ENCODE measurements at places on chromosomes 6 and 20.

GRCh38 chr20:14295238-14295637, 42.2 kb downstream of the FLRT3 start:
- DNase-seq = no peak

GRCh38 chr6:26044140-26045064, 42.8 kb upstream of the HFE start:
- DNase-seq = no peak

DNA sequence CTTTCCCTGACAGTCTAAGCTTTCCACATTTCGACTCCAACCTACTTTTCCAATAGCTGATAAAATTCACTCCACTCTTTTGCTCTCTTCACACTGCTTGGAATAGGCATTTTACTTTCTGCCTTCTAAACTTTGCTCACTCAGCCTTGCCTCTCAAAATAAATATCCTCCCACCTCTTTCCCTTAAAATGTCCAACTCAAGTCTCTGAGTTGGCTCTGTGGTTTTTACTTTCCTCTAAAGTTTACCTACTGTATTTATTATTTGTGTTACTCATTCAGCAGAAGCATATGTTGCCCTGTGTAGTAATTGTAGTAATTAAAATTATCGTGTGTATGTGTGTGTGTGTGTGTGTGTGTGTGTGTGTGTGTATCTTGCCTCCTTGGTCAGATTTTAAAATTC, 20.0 kb upstream of the CDYL start:
- no peak for DNase-seq

DNA sequence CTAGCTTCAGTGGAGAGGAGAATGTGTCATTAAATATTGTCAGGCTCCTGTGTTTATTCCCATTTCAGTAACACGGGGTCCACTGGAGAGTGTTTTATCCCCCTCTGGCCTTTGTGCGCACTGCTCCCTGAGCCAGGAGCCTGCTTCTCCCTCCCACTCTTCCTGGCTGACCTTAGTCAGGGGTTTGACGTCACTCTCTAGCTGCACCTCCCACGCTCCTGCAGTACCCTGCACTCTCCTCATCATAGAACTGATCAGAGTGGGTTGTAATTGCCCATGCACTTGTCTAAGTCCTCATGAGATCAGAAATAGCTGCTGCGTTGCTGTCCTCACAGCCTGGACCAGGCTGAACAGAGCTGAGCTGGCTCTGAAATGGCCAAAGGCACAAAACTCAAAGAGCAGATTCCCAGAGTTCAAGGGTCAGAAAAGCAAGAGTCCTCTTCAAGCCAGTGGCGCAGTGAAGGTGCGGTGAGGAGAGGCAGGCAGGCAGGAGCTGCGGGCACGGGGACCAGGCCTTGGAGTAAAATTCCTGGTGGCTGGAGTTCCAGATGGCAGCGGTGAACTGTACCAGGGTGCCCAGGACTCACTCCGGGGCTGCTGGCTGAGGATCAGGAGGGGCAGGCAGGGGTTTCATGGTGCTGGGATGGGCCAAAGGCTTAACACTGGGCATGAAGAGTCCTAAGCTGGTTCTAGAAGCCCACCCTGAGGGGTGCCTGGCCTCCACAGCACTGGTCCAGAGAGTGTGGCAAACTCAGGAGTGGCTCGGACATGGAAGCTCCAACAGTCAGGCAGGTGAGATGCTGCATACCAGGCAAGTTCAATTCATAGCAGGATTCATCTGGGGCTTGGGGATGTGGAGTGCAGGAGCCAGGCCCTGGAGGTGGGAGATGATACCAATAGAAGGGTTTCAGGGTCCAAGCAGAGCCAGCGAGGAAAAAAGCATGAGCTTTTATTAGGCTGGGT, 170.9 kb downstream of the SCP2D1 start:
- DNase-seq = no peak
